ENCODE measurements at places on chromosomes 16 and 17.
A peak's percentile ranks its signal among the peaks of the same experiment; 100 is the strongest.

DNA sequence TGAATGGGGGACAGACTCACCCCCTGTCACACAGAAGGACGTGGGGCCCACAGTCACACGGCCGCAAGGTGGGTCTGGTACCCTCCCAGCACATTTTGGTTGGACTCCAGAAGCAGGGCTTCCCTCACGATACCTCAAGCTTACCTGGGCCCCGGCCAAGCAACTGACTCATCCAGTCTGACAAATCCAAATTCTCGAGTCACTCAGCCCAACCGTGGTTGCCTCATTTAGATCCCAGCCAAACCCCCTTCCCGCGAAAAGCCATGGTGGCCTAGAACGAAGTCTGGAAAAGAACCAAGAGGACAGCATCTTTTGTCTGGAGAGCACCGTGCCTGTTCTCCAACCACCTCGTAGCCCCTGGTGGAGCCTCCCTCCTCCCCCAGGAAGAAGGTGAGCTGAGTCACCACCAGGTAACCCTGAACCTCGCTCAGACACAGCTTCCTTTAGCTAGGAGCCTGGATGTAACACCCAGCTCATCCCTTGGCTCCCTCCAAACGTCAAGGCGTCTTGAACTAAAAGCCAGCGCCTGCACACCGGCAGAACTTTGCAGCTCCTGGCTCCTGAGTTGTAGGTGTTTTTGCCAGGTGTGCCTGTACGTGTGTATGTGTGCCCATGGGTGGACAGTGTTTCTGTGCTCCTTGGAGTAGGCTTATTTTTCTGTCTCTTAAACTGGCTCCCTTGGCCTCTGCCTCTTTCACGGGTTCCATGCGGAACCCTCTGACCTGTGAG, 78.9 kb downstream of the CMIP start:
- DNase-seq = no peak

GRCh38 chr17:74682471-74683190, 30.1 kb downstream of the CD300LF start:
- no peak for DNase-seq

DNA sequence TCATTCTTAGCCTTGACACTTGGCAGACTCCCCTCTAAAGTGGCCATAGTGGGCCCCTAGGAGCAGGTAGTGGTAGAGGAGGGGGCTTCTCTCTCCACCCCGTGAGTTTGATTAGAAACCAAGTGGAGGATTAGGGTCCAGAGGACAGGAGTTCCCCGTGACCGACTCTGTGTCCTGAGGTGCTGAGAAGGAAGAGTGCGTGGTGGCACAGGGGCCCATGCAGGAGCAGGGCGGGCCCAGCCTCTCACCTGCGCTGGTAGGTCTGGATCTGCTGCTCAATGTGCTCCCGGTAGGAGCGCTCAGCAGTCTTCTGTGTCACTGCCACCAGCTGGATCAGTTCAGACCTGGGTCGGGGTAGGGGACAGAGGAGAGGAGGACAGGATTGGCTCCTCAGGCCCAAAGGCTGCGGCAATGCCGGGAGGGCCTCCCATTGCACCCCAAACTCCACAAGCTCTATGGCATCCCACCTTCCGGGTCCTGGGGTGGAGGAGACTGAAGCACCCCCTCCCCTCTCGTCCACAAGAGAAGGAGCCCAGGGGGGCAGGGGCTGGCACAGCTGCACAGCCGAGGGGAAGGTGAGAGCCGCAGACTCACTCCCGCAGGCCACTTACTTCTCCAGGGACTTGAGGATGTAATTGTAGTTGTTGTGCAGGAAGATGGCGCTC, 6.2 kb downstream of the ZACN start:
- no peak for DNase-seq

- no peak for DNase-seq
Measured at GRCh38 chr16:7382521-7382920, 49.9 kb downstream of the RBFOX1 start.

- no peak for DNase-seq
Measured at GRCh38 chr16:4435337-4436067, 9.8 kb downstream of the DNAJA3 start.

DNA sequence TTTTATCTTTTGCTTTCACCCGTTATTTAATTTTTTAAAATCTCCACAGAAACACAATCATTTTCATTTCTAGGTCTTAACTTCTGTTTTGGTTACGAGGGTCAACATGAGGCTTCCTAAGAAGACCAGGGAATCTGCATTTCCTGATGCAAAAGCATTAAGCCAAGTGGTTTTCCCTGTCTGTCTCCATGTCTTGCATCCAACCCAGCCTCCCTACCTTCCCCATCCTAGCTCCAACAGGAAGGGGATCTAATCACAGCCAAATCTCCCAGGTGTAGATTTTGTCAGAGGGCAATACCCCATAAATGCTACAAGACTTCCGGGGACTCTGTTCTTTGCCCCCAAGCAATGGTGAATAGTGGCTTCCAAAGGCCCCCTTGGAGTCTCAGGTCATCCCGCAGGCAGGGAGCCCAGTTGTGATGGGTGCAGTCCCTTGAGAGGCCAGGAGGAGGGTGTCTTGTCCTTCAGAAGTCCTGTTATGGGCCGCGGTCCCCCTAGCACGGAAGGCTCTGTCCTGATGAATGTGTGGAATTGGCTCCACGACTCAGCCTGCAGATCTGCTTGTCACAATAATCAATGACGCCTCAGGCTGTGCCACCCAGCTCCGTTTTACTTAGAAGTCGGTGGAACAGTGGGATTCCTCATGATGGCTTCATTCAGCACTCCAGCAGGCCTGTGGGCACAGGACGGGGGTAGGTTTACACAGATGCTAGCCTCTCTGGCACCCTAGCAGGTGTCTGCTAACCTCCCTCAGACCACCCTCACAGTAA, 141.1 kb downstream of the RGS9 start:
- peak; percentile 3 for DNase-seq

Measured in activated T-cell treated with anti-CD3 and anti-CD28 coated beads for 4 hours (primary cell).